Mononuclear cell (primary cell): ENCODE measurements at places on chromosomes 11 and 22. TPM values are rescaled to one million over a fixed set of nuclear protein-coding genes. Genes with fewer than 3 reads are reported as not detected.

The XKR3 gene
- not detected for total RNA-seq

The CRYBA4 gene
- total RNA-seq: not detected

The HBG2 gene
- 3.9 TPM for total RNA-seq

The OR2AG1 gene
- total RNA-seq: not detected

The NDUFA6 gene
- 49.3 TPM for total RNA-seq

The SPTBN2 gene
- 0.10 TPM for total RNA-seq

The HEPN1 gene
- not detected for total RNA-seq

The MRGPRF gene
- under 0.01 TPM for total RNA-seq

The HORMAD2 gene
- not detected for total RNA-seq

The MYO18B gene
- total RNA-seq: 0.31 TPM

The HMOX1 gene
- total RNA-seq: 46.6 TPM

The MIOX gene
- not detected for total RNA-seq

The OR51E2 gene
- 0.10 TPM for total RNA-seq

The LUZP2 gene
- total RNA-seq: not detected

The BCL2L13 gene
- total RNA-seq: 25.9 TPM

The ISX gene
- not detected for total RNA-seq

The NLRP6 gene
- total RNA-seq: 9.7 TPM

The RBMXL2 gene
- total RNA-seq: not detected

The MISFA gene
- total RNA-seq: 0.52 TPM

The CDC42BPG gene
- total RNA-seq: 1.7 TPM

The KCTD21 gene
- total RNA-seq: 2.2 TPM

The EFEMP2 gene
- 1.3 TPM for total RNA-seq

The MRE11 gene
- total RNA-seq: 13.4 TPM

The LRRC32 gene
- total RNA-seq: 3.0 TPM

The NLRP14 gene
- total RNA-seq: under 0.01 TPM

The TBX10 gene
- not detected for total RNA-seq

The MB gene
- not detected for total RNA-seq

The CTSF gene
- 14.5 TPM for total RNA-seq
